ENCODE measurements at places on chromosomes 7 and 10.

DNA sequence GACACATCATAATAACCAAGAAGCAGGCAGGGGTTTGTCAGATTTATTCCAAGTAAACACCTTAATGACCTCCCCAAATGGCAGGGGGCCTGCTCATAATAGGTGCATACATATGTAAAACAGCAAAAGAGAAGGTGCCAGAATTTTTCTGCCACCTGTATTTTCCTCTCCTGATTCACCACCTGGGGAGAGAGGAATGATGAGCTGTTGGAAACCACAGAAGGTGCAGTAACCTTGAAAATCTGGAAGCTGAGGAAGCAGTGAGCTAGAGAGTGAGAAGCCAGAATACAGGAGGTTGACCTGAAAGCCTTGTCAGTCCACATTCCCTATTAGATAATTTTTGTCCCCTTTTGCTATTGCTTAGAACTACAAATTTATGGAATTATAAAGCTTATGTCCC, 46.2 kb upstream of the PDE1C start:
- DNase-seq, result no peak

DNA sequence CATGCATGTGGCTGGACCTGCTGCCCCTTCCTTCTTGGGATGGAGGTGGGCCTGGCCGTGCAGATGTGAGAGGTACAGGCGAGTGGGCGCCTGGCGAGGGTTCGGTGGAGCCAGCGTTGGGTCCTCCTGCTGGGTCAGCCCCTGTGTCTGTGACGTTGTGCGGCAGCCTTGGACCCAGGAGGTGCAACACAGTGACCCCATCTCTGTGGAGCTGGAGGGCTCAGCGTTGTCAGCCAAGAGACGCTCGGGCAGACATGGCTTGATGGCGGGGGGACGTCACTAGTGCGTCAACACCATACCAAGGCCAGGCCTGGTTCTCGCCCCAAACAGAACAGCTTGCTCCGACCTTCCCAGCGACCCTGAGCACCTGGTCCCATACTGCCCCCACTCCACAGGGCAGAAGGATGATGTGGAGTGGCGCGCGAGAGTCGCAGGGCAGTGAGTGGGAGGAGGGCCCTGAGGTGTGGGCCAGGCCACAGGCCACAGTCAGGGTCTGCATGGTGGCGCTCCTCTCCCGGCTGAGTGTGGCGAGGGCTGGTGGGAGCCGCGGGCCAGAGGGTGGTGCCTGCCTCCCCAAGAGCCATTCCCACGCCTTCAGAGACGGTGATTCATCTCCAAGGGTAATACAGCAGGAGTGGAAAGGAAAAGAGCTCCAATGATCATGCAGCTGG, 184.4 kb downstream of the DNAJB6 start:
- no peak for DNase-seq

DNA sequence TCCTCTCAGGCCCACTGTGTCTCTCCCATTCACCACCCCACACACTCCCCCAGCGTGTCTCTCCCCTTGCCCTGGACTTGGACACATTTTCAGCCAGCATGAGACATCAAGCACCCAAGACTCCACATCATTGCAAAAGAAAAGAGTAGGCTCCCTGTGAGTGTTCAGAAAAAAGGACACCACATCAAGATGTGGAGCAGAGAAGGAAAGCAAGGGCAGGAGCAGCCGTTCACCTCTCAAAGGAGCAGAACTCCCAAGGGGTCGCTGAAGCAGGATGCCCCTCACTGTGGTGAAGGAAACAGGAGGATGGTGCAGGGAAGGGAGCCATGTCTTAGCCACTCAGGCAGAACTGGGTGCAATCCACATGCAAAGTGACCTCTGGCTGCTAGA, 89.9 kb upstream of the MACROH2A2 start:
- no peak for DNase-seq

DNA sequence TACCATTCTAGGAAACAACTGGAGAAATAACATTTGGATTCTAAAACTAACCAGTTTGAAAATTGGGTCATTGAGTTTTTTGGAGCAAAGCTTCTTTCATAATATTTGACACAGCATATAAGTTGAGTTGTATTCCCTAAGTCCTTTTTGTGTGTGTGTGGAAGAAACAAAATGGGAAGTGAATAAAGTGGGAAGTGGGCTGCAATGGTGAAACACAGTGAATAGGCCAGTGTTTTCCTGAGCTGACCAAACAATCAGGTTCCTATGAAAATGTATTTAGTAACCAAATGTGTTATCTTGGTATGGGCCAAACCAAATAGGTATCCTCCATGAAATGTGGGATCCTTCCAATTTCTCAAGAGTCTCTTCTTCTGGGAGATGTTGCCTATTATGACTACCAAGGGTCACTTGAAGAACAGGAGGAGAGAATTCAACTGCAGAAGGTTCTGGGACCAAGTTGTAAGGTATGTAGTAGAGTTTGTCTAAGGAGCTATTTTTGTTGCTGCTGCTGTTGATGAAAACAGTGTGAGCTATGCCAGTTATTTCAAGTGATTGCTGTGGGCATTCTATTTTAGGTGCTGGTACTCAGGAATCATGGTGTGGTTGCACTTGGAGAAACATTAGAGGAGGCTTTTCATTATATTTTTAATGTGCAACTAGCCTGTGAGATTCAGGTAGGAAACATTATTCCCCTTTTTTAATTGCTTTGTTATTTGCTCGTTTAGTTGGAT, 88.3 kb upstream of the MXI1 start:
- no peak for DNase-seq

DNA sequence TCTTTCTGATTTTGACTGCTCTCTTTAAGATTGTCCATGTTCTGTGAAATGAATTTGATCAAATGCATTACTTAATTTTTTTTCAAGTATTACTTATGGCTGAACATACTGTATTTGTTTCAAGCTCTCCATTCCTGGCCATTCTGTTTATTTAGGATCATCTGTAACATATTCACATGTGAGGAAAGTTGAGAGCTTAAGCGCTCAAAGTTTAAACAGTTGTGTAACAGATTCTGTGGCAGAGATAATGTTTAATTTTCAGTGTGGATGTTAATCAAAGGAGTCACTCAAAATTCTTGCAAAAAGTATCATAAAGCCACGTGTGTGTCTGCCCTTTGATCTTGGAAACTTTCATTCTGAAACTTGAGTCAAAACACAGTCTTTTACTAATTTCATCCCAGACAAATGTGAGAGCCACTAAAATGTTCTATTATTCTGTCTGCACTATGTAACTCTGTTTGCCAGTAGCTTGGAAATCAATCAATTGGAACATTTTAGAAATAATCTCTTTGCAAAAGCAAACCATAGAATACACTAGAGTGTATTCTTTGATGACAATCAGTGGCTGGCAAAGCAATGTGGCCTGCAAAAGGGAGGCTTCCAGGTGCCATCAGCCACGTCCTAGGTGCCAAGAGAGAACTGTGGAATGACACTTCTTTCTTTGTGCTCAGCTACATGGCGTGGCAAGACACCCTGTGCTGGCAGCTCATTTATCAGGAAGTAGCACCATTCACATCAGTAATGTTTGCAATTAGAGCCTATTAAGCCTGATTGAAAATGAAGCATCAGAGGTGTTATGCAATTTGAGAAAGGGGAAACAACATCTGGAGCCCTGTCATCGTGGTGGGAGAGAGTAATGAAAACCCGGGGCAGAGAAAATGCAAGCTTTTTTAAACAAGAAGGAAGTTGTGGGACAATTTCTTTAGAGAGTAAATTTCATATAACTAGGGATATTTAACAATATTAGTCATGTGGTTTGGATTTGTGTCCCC, 40.9 kb downstream of the ARL5B start:
- DNase-seq, result no peak

DNA sequence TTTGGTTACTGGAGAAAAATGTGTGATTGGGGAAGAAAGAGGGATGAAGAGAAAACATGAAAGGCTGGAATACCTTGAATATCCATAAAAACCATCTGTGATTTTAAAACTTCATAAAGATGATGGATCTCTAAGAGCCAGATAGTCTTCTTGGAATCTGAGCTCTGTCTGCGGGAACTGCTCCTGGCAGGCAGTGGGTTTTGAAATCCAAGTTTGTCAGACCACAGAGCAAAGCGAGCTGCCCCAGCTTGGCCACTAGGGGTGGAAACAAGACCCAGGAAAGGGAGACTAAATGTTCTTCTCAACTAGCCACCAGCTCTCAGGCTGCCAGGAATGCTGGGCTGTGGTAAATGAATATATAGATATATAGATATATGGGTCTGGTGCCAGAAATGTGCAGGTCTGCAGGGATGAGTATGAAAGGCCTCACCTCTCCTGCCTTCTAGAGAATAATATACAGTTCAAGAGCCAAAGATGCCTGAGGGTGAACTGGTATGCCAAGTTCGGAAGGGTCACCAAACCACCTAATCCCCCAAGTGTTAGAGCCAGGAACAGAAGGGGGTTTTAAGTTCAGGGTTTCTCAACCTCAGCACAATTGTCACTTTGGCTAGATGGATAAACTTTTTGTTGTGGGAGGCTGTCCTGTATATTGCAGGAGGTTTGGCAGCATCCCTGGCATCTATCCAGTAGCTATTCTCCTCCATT, 208.8 kb downstream of the KCNMA1 start:
- no peak for DNase-seq

GRCh38 chr7:92681633-92682032, 91.4 kb upstream of the FAM133B start:
- no peak for DNase-seq

DNA sequence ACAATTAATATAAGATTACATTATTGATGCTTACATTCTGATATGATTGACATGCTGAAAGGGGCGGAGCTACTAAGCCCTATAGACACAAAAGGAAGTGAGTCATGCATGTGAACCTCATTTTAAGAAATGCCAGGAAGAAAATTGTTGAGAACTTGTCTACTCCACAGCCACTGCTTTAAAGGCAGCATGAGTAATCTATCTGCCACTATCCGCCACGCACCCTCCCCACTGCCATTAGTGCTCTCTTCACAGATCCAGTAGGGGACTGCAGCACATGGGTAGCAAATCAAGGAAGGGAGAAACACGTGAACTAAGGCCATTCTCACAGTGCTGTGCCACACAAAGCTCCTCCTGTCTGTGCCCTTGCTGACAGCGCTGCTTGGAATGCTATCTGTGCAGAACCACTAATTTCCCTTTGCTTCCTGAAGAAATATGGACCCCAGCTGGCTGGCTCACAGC, 524.8 kb downstream of the GRM8 start:
- DNase-seq, result no peak

DNA sequence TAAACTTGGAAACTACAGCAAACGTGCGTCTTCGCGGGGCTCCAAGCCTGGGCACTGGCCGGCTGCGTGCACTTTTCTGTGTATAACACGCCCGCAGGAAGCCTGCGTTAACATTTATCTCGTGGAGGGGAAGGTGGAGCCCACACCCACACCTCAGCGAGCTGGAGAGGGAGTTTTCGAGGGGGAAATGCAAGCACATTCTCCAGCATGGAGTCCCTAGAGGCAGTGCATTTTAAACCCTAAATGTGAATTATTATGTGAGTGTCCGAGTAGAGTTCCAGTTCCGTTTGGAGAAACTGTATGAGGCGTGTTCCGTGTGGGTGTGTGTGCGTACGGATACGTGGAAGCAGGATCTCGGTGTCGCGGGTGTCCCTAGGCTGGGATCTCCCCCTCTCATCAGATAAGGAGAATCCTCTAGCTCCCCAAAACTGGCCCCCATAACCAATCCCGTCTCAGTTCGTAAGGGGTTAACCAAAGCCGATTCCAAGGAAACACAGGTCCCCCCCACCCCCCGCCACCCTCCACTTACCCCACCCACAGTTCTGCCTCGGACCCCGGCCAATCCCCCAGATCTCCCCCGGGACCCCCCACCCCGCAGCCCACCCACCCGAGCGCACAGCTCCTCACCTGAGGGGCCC, 403 bp downstream of the CDK6 start:
- DNase-seq, result no peak

DNA sequence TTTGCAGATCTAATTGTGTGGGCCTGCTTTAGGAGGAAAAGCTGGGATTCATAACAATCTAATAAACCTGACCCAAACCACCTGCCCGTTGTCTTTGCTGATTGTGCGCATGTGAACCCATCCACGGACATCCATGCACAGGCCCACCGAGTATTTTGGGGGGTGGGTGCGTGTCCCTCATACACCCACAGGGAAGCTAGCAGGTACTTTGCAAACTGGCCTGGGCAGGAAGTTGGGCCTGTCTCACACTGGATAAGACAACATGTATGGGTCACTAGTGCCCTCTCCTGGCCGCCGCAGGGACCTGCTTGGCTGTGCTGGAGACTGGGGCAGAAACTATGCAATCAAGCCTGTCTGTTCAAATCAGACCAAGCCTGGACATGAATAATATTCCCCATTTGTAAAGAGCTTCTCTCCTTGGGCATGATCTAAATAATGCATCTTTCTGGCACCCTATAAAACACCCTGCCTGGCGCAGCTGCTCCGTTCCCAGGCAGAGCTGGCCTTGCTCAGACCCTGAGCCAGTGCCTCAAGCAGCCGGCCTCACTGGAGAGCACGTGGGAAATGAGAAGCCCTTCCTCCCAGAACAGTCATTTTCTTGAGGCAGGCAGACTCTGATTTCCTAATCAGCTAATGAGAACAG, 15.8 kb downstream of the ECHDC3 start:
- DNase-seq, result peak; percentile 41

DNA sequence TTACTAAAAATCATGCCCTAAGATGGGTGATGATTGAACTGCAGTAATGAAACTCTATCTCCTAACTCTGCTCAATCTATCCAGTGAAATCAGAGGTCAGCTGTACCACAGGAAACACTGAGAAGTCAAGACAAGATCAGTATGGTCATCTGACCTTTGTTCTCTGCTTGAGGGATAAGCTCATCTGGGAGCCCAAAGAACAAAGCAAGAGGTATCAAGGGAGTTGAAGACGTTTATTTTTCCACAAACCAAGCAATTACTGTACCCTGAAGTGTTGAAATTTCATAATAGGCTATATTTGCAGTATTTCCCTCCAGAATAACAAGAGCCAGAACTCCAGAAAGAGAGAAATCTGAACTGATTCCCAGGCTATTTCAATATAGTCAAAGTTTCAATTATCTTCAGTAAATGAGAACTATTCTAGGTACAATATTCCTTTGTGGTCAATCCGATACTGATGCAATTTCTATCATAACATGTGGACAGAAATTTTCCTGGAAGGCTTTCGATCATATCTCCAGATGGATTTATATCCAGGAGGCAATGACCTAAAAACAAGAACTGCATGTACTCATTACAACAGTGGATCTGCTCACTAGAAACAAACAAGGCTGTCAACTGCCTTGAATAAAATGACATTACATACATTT, 345.3 kb downstream of the TNS3 start:
- no peak for DNase-seq

GRCh38 chr7:106855540-106856132, 9.4 kb upstream of the PIK3CG start:
- DNase-seq, result no peak

DNA sequence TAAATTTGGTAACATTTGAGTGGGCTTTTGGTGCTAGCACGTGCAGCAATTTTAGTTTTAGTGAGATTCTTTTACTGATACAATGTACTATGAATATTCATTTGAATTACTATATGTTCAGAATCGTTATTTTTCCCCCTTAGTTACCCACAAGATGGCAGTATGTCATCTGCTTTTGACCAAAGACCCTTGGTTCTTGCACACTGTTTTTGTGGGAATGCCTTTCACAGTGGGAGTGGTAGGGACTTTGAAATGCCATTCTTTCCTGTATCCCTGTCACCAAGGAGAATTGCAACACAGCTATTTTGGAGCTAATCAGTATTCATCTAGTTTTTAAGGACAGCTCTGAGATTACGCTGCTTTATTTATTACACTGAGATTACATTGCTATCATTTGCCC, 40.6 kb downstream of the SEC23IP start:
- DNase-seq, result no peak

GRCh38 chr7:29314148-29314547, 119.6 kb downstream of the CHN2 start:
- DNase-seq, result no peak

Measured in caudate nucleus (tissue), 63 donors.